SHP77 (cell line): ENCODE measurements at places on chromosomes 11 and 22.

DNA sequence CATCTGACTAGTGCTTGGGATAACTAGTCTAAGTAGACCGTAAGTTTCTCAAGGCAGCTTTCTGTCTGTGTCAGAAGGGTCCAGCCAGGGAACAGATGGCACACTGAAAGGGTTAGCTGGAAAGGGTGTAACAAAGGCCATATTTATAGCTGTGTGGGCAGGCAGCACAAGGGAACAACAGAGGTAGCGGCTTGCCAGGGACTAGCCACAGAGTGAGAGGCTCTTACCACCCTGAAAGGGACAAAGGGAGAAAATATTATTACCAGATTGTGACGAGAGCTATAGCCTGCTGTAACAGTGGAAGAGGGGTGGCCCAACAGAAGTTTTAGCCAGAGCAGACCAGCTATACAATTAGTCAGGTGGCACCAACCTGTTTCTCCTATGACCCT lies 129.4 kb downstream of the CCDC34 start:
- DNase-seq, result no peak

GRCh38 chr11:1011320-1011698 lies 25.2 kb downstream of the MUC6 start:
- no peak for DNase-seq

DNA sequence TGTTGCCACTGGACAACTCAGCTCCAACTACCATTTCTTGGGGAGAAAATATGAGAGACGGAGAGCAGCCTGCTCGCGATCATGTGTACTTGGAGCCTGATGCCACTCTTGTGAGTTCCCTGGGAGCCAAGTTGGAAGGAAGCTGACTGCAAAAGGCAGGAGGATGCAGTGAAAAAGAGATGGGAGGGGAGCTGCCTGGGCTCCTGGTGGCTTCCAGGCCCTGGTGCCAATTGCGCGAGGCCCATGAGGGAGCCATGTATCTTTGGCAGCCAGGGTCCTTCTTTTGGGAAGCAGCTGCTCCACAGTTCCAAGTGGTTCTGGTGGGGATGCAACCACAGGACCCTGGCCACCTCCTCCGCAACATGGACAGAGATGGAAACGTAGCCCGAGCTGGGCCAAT lies 11.1 kb downstream of the C11orf91 start:
- DNase-seq, result no peak

DNA sequence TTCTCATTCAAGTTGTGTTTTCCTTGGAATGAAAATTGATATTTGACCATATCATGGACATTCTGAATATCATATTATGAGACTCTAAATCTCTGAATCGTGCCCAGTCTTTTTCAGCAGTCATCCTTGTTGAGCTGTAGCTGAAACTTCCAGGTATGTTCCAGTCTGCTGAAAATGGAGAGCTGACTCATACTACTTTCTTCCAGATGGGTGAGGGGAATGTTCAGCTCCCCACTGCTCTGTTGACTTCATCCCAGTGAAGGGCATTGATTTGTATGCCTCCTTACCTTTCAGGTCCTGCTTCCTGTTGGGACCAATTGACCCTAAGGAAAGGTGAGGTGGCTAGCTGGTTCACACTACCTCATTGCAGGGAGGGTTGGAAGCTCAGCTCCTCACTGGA lies 3.5 kb downstream of the OR5P2 start:
- DNase-seq, result no peak

- DNase-seq, result no peak
These were observed 14.8 kb upstream of the EMID1 start for GRCh38 chr22:29190918-29191317.

GRCh38 chr11:118001494-118001971 lies 15.3 kb downstream of the IL10RA start:
- no peak for DNase-seq

- DNase-seq, result no peak
These were observed 29.7 kb downstream of the FADS3 start for GRCh38 chr11:61861634-61862033.

GRCh38 chr11:102421261-102421660 lies 31.3 kb downstream of the TMEM123 start:
- DNase-seq, result peak; percentile 61

GRCh38 chr11:33358150-33358831 lies 101.1 kb downstream of the HIPK3 start:
- DNase-seq, result no peak

DNA sequence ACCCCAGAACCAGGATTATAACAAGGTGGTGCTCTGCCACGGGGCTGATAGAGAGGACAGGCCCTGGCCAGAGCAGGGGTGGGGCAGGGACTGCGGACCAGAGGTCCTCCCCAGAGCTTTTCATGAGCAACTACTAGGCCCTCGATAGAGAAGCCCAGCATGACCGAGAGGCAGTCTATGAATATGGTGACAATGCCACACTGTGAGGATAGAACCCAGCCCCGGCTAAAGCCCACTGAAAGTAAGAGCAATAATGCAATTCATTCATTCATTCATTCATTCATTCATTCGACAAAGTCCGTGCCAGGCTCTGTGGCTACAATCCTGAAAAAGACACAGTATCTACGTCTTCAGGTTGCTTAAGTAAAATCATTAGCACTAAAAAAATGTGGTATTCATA lies 35.6 kb upstream of the CD5 start:
- DNase-seq, result no peak

DNA sequence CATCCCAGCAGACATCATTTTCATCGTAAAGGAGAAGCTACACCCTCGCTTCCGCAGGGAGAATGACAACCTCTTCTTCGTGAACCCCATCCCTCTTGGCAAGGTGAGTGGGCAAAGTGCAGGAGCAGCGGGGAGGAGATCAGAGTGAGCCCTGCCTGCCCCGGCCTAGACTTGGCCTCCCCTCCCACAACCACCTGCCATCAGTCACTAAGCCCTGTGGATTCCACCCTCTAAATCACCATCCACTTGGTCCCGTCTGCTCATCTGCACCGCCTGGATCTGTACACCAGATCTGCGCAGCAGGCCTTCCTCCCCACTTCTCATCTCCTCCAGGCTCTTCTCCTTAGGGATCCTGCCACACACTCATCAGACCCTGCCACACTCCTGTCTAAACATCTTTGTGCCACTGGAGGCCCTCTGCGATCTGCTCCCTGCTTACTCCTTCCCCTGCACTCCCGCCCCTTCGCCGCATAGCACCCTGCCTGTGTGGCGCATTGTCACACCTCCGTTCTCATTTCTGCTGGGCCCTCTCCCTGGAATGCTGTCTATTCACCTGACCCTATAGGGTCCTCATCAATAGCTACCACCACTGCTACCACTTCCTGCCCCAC lies 14.2 kb downstream of the UCP2 start:
- DNase-seq, result no peak

- peak; percentile 13 for DNase-seq
These were observed 113.5 kb downstream of the SLC1A2 start for GRCh38 chr11:35305670-35306382.

DNA sequence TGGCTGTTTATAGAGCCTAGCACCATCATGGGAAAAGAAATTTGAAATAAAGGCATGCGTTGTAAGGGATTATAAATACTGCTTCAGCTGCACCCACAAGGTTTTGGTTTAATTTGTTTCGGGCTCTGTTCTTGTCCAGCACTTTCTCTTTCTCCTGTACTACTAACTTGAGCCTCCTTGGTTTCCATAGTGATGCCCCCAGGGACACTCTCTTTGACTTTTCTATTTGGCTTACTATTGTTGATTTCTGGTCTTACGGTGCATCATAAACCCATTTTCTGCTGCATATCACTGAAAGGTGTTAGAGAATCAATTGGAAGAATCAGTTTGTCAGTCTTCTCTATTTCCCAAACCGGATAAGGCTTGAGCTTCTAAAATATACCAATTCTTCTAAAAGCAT lies 1674.3 kb upstream of the RAG2 start:
- no peak for DNase-seq

DNA sequence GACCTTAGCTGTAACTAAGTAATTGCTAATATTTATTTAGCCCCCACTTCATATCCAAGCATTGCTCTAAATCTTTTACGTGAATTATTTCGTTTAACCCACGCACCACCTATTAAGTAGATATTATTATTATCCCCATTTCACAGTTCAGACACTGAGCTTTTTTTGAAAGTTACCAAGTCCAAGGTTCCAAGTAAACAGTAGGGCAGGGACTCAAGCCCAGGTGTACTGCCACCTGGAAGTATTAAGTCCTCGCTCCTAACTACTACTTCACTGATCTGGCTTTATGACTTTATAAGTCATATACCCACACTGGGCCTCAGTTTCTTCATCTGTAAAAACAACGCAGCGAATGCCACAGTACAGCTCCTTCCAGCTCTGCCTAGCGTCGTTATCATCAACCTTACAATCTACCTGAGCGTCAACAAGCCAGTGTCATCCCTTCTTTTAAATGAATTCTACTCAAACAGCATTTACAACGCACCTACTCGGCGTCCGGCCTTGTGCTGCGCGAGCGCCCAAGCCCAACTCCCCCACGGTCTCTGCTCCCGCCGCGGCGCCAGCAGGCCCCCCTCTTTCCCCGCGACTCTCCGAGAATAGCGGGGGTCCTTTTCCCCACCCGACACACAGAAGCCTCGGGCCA lies 624 bp downstream of the TMEM41B start:
- no peak for DNase-seq

DNA sequence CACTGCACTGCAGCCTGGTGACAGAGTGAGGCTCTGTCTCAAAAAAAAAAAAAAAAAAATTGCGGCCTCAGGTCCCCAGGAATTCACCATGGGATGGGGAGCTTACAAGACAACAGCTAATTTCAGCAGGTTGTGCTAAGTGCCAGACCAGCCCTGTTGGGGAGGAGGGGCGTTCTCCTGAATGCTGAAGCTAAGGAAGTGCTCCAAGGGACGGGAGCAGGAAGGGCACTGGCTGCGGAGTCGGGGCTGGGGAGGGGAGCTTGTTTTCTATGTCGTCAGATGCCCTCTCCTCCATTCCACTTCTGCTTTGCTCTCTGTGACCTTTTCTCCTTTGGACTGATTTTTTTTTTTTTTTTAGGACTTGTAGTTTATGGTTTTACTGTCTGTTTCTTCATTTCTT lies 4.5 kb downstream of the ADAMTS15 start:
- DNase-seq, result no peak

DNA sequence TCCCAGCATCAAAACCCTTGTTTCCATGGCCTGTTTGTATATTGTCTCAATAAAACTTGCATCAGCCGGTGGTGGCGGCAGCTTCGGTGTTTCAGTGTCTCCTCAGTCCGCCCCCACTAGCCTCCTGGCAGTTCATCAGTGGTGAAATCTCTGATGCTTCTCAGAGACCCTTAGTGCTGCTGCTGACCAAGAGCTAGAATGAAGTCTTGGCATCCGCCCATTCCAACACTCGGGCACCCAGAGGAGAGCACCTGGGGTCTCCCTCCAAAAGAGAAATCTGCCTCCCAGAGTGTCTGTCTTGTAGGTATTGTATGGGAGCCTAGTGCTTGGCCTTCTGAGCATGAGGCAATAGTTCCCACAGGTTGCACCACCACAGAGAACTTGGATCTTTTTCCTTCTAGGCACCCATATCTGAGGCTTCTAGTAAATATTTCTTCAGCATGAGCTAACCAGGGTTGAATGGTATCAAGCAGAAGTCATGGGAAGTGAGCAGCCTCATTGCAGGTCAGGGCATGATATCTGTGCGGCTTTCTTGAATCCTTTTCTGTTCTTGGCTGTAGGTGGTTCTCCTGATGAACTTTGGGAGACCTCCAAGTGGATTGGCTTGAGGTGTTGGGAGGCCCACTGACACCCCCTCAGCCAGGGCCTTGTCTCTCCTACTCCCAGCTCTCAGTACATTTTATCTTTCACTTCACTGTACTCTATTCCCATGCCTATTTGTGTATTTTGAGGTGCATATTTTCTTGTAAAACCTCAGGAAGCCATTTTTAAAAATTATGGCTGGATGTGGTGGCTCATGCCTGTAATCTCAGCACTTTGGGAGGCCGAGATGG lies 13.2 kb upstream of the AIFM3 start:
- DNase-seq, result no peak

- no peak for DNase-seq
These were observed 55.8 kb downstream of the C11orf58 start for GRCh38 chr11:16794047-16794818.

- no peak for DNase-seq
These were observed 81.0 kb downstream of the PHF21B start for GRCh38 chr22:44928711-44929358.

DNA sequence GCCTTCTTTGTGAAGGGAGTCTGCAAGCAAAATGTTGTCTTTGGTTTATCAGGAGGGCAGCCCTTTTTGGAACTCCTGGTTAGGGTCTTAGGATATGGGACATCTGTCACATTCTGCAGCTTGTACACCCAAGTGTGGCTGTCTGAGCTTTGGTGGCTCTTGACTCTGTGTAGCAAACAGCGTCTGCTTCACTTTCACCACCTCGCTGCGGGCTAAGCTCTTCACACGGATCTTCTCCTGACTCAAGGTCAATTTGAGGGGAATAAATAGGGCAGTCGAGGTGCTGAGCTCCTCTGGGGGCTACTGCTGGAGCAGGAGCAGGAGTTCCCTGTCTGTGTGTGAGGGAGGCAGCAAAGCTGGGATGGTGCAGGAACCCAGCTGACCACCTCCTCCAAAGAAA lies 10.6 kb downstream of the MICAL2 start:
- DNase-seq, result no peak

- DNase-seq, result no peak
These were observed 4.4 kb downstream of the TRIOBP start for GRCh38 chr22:37701141-37701786.

GRCh38 chr11:105324156-105324555 lies 184.6 kb upstream of the CARD18 start:
- DNase-seq, result no peak

GRCh38 chr22:38402204-38402603 lies 52.8 kb downstream of the KCNJ4 start:
- peak; percentile 66 for DNase-seq

GRCh38 chr11:88061111-88061510 lies 114.1 kb downstream of the RAB38 start:
- no peak for DNase-seq

DNA sequence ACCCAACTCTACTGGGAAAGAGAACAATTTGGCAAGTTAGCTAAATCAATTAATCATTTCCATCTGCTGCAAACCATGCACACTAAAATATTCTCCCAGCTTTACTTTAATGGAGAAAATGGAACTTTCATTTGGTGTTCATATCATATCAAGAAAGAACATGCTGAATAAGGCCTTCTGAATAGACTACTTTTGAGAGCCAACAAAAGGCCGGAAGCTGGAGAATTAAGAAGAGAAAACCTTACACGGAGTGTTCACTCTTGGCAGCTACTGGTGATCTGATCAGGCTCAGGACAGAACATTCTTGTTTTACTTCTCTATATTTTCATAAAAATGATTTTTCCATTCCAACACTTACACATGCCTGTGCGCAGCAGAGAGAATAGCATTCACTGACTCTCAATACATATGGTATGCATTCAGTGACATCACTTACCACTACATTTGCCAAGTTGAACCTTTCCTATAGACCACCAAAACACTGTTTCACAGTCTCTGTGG lies 165.3 kb downstream of the TTC28 start:
- DNase-seq, result no peak
